ENCODE measurements at places on chromosomes 11 and 22.

DNA sequence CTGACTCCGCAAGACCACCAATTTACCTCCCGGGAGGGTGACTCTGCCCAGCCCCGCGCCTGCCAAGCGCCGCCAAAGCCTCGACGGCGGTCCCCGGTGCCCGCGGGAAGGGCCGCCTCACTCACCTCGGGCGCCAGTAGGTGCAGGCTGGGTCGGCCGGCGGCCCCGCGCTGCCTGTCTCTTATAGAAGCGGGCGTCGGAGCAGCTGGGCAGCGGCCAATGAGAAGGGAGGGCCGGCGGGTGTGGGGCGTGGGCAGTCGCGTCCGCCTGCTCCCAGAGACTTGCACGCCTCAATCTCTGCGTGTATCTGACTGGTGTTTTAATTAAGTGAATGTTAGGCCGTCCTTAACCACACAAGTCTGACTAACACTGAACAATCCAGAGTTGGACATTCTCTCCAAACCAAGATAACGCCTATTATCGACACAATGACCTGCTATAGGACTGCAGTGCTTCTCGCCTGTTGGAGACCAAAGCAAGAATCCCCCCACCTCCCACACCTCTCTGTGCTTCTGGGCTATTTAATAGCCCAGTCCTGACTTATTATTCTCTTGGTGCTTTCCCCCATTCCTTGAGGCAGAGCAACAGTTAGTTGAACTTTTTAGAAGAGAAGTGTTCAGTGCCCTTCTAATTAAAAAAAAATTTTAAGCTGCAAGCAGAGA lies at the start of gene TPH1:
Gene TPH1, minus strand, starts transcription at position 154 of the 662 bp plus-strand sequence. CDS start 5,507 bp downstream, outside the sequence.
- peak; percentile 14 for DNase-seq

DNA sequence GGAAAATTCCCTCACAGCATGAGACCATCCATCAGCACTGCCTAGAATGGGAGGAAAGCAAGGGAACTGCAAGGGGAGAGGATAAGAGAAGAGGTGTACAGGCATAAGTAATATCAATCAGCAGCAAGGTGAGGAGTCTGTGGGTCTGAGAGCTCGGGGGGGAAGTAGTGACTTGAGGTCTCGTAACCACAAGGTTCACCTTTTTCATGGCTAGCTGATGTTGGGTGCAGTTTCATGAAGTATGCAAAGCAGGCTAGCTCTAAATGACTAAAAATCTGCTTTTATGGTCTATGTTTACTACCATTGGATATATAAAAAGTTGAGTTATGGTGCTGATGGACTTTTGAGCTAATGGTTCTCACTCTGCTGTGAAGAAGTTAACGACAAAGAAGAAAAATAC lies 35.8 kb downstream of the OR4C6 start:
- DNase-seq: no peak

GRCh38 chr22:47056361-47056760 lies 293.9 kb downstream of the TBC1D22A start:
- DNase-seq: no peak

DNA sequence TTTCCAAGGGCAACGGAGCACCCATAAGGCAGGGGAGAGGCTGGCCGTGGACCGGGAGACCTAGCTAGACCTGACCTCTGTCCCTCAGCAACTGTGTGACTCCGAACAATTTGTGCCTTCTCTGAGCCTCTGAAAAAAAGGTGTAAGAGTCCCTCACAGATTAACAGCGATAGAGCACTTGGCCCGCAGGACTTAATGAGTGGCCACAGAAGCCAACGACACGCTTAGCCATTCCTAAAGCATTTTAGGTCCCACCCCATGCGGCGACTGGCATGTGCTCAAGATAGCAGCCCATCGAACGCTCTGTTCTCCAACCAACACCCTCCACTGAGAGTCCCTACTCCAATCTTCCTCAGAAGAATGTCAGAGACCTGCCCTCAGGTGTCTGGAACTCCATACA lies 1.5 kb downstream of the SULT4A1 start:
- no peak for DNase-seq

DNA sequence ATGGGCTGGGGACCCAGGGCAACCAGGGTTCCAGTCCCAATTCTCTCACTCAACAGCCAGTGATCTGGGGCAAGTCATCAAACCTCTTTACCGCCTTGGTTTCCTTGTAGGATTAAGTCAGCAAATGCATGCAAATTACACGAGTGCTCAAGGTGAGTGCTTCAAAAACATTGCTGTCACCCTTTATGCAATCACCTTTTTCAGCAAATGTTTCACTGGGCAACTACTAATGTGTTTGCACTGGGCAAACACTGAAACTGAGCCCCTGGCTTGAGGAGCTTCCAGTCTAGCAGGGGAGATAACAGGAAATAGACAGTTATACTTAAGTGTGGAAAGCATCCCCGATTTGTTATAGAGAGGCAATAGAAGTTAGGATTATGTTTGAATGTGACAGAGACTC lies 37.7 kb upstream of the DMC1 start:
- peak; percentile 41 for DNase-seq

DNA sequence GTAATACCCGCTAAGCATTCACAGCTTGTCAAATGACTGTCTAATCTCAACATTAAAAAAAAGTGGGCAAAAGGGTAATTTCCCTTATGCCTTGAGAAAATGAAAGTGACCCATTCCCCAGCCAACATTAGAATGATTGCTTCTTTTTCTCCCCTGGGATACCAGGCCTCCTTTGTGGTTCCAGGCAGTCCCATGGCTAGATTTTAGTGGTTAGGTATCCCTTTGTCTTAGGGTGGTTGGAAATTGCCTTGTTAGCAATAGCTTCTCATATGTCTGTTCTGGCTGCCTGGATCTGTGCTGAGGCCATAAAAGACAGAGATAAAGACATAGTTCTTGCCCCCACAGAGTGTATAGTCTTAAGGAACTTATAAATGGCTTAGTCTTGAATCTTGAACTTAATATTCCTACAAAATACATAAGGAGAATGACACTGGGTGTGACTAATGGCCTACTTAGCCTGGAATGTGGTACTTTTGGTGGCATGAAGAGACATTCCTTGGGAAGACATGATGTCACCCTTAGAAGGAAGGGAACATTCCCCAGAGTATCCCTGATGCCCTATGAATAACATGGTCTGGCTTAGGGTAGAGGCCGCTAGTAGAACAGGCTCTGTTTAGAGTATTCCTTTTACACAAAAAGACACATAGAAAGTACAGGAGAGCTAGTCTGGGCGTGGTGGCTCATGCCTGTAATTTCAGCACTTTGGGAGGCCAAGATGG lies 90.3 kb downstream of the ZBTB16 start:
- no peak for DNase-seq

GRCh38 chr11:96073536-96073935 lies 149.6 kb upstream of the MTMR2 start:
- no peak for DNase-seq

- no peak for DNase-seq
Measured at GRCh38 chr22:50089682-50090411, at the start of gene MOV10L1. TSS of gene MOV10L1 (plus strand) at chr22:50090006. CDS start at chr22:50090089, 83 bp downstream.

- DNase-seq: no peak
Measured at GRCh38 chr22:19174106-19175025, 4.2 kb downstream of the SLC25A1 start.

DNA sequence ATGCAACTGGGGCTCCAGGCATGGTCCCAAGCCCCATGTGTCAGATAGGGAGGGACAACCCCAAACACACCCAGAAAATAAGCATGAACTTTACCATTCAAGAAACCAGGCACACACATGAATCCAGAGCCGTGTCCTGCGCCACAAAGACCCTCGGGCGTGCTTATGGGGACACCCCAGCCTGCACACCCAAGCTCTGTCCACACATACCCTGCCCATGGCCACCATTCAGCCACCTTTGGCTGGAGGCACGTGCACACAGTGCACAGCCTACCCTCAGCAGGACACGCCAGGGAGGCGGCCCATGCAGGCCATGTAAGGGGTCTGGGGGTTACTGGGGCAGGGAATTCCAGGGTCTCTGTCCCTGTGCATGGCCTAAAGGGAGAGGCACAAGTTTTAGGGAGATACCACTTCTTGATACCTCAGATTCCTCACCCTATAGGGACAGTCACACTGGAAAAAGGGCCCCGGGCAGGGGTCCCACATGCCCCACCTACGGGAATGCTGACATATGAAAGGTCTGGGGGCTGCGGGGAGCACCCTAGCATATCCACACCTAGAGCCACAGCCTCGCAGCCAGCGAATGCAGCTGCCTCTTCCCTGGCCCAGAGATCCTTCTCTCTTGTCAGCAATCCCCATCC lies 20.6 kb downstream of the PACSIN2 start:
- DNase-seq: no peak

GRCh38 chr11:59800390-59801025 lies 10.1 kb downstream of the MRPL16 start:
- no peak for DNase-seq

- DNase-seq: no peak
Measured at GRCh38 chr22:41367680-41368542, 13.8 kb upstream of the TEF start.

GRCh38 chr11:15159085-15159484 lies 44.4 kb downstream of the INSC start:
- no peak for DNase-seq

GRCh38 chr11:15825976-15826650 lies 530.2 kb downstream of the SOX6 start:
- no peak for DNase-seq

DNA sequence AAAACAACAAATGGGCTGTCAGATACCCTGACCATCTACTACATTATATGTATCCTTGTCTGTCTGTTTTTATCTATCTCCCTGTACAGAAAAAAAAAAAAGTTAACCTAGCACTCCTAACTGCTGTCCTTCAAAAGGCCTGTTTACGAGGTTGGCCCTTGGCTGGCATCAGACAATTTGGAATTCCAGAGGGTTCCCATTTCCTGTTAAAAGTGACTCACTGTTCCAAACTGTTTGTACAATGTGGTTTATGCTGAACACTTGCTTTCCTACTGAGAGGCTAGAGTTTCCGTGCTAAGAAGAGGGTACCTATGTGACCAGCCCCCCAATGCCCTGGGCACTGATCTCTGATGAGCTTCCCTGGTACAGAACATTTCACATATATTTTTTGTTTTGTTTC lies 65.9 kb upstream of the HMGXB4 start:
- no peak for DNase-seq

DNA sequence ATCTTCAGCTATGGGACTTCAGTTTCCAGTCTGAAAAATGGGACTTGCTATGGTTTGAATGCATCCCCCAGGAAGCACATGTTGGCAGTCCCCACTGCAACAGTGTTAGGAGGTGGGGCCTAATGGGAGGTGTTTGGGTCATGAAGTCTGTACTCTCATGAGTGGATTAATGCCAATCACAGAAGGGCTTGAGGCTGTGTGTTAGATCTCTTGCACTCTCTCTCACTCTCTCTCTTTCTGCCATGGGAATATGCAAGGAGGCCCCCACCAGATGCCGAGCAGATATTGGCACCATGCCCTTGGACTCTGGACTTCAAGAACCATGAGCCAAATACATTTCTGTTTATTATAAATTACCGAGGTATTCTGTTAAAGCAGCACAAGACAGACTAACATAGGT lies 7.8 kb upstream of the AP1B1 start:
- no peak for DNase-seq

DNA sequence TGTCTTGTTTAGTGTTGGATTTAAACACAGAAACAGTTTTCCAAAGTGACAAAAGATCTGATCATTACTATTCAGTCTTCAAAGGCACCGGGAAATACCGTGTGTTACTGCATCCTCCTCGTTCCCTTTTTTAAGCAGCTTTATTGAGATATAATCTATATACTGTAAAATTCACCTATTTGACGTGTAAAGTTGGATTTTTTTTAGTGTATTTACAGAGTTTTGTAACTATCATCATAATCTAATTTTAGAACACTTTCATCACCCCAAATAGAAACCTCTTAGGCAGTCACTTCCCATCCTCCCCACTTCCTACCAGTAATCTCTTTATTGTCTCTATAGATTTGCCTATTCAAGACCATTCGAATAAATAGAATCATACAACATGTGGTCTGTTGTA lies 1.4 kb downstream of the ANO5 start:
- no peak for DNase-seq

- peak; percentile 42 for DNase-seq
Measured at GRCh38 chr22:44455151-44455962, 42.7 kb downstream of the RTL6 start.

DNA sequence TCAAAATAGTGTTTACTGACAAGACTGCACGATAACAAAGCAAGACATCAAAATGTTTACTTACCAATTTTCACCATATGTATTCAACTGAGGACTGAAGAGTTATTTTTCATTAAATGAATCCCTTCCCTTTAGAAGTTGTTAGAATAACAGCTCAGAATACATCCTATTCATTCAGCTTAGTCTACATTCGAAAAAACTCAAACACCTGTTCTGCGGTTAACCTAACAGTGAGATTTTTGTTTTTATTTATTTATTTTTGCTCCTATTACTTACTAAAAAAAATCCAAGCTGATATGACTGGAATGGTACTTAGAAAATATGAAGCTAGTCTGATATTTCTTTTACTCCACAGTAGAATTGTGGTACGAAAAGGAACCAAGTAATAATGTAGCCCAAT lies 10.0 kb downstream of the KCNA4 start:
- DNase-seq: no peak
